Activated CD4-positive, alpha-beta memory T cell treated with anti-CD3 and anti-CD28 coated beads for 36 hours (primary cell): ENCODE measurements at places on chromosomes 3 and 15.

DNA sequence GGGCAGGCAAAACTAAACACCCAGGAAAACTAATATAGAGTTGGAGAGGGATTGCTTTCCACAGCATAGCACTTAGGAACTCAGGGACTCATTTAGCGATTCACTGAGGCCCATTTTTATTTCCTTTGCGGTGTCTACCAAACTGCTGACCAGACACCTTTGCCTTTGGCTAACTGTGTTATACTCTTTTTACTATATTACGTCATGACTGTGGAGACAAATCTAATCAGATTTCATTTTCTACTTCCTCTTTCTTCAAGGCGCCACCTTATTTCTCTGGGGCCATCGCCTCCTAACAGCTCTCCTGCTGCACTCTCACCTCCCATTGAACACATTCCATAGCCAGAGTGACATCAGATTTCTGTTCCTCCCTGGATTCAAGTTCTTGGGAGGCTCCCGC is 215.7 kb upstream of the WNT5A start:
- no peak for DNase-seq

DNA sequence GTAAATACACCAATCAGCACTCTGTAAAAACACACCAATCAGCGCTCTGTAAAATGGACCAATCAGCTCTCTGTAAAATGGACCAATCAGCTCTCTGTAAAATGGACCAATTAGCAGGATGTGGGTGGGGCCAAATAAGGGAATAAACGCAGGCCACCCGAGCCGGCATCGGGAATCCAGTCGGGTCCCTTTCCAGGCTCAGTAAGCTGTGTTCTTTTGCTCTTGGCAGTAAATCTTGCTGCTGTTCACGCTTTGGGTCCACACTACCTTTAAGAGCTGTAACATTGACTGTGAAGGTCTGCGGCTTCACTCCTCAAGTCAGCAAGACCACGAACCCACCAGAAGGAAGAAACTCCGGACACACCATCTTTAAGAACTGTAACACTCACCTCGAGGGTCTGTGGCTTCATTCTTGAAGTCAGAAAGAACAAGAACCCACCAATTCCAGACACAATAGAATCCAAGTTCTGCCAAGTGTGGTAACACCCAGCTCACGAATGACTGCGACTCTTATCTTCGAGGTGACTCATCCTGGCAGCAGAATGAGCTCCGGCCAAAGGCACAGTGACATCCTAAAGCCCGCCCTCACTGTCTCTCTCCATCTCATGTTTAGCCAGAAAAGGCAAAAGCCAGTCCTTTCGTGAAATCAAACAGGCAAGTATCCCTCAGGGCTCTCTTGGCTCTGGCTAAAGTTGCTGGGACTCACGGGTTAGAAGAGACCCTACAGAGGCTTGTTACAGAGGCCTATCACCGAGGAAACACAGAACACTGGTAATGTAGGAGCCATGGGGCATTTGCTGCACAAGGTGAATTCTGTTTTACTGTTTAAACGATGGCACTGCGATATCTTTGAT is 155.2 kb downstream of the FAM43A start:
- DNase-seq: no peak

DNA sequence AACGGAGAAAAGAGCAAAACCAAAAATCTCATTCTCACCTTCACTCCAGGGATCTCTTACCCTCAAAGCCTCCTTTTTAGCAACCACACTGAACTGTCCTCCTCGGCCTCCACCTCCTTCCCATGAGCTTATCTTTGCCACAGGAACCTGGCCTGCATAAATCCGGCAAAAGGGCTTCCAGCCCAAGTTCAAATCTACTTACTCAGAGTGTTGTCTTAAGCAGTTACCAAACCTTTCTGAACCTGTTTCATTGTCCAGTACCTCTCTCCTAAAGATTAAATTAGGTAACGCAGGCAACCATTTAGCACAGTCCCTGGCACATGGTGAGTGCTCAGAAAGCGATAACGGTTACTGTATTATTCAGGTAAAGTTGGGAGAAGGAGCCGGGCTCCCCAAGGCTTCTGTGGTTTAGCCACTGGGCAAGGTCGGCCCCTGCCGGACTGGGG is 777 bp downstream of the CIB1 start:
- no peak for DNase-seq

DNA sequence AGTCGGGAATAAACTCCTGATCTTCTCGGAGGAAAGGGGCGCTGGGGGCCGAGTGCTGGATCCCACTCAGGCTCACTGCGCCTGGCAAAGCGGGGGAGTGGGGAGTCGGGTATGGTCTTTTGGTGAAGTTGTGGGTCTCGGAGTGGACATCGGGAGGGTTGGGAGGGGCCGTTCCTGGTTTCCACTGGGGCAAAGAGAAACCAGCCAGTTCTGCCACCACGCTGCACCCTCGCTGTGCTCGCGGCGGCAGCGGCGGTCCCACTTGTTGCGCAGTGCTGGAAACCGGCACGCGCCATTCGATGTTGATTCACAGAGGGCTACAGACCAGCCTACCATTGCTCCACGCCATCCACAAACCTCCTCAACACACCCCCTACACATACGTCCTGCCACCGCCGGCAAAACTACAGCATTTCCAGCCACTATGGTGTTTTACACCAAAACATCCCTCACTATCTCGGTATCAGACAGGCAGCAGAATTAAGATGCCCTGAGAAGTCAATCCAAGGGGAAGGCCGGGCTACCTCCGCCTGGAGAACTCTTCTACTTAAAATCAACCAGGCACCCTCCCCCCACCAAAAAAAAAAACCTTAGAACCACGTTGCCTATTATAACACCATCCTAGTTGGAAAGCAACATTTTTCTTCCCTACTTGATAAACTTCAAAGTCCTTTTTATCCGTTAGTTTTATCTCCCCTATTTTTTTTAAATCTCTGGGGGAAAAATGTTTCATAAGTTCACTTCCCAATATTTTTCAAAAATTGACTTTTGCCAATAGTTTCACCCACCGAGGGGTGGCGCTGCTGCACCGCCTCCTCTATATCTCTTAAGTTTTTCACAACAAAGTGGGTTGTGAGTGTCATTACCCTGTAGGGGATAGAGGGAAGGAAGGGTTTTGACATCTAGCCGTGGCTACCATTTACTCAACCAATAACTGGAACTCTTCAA is 3.6 kb downstream of the BCL6 start:
- peak; percentile 86 for DNase-seq

- no peak for DNase-seq
Observed at GRCh38 chr15:99371180-99372103, 120.2 kb downstream of the LRRC28 start.

- no peak for DNase-seq
Observed at GRCh38 chr3:52879581-52879980, 17.8 kb downstream of the STIMATE start.

DNA sequence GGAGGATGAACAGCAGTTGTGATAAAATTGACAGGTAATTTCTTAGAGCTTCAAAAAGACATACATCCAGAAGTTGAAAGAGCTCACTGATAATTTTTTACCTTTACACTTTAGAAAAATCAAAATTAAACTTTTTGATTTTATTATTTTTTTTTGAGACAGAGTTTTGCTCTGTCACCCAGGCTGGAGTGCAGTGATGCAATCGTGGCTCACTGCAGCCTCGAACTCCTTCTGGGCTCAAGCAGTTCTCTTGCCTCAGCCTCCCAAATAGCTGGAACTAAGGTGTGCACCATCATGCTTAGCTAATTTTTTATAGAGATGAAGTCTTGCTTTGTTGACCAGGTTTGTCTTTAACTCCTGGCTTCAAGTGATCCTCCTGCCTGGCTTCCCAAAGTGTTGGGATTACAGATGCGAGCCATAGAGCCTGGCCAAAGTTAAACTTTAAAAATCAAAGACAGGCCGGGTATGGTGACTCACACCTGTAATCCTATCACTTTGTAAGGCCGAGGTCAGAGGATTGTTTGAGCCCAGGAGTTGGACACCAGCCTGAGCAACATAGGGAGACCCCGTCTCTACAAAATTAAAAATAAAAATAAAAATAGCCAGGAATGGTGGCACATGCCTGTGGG is 21.7 kb downstream of the PLA2G4F start:
- no peak for DNase-seq

DNA sequence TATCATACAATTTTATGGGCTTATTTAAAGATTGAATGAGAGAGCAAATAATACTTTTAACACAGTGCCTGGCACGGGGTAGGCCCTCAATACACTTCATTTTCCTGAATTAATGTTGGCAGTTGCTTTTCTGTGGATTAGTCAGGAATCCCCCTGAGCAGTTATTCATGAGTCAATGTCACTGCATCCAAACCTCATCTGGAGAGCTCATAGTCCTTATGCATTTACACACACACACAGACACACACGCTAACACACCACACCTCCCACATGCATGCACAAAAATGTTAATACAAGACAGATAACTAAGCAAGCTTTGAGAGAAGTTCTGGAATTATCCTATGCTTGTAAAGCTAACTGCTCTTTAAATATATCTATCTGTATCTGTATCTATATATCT is 34.0 kb upstream of the TNFAIP8L3 start:
- no peak for DNase-seq

GRCh38 chr15:32869776-32870175 is 152.0 kb downstream of the GREM1 start:
- no peak for DNase-seq

- no peak for DNase-seq
Observed at GRCh38 chr3:179720196-179720595, 67.4 kb downstream of the USP13 start.

- no peak for DNase-seq
Observed at GRCh38 chr3:171346019-171346418, 114.2 kb downstream of the TNIK start.

GRCh38 chr3:177144922-177145321 is 52.4 kb downstream of the TBL1XR1 start:
- DNase-seq: no peak

GRCh38 chr3:193982258-193982659 is 153.7 kb upstream of the HES1 start:
- DNase-seq: no peak

DNA sequence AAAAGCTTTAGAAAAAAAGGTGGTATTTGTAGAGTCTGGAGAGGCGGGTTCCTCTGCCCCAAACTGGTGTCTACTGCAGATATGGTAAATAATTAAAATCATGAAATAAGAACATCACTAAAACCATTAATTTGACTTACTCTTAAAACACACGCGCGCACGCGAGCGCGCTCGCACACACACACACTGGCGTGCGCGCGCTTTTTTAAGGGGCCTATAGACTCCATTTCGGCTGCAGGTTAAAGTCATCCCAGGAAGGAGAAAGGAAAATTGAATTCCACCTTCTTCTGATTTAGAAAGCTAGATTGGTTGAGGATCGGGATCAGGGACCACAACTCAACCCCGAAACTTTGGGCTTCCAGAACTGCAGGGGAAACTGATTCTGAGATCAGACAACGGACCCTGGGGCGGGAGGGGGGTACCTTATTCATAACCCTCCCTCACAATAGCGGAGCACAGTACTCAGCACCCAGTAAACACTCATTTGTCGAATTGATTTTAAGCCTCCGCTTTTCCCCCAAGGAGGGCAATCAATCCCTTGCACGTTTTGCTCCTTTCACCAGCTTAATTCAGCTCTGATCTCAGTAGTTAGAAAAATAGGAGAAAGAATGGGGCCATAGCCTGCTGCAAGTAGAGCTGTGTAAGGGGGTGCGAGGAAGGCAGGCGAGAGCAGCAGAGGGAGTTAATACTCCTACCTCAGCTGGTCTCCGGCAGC is 509 bp upstream of the LRRC3B start:
- no peak for DNase-seq

DNA sequence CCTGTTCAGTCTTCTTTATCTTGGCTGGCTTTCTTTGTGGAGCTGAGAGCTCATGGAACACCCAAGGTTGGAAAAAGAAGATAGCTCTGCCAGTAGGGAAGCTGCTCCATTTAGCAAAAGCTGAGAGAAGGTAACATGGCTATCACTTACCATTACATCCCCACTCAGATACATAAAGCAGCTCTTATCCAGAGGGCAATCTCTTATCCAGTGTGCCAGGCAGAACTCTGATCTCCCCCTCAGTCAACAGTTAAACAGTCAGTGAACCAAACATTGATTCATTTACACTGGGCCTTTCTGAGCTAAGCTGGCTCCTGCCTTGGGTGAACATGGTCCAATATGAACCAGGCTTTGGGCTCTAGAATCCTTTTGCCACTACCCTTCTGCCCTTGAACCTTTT is 624.2 kb downstream of the NTRK3 start:
- no peak for DNase-seq

GRCh38 chr15:83310521-83311456 is 26.3 kb upstream of the BNC1 start:
- DNase-seq: no peak

- DNase-seq: no peak
Observed at GRCh38 chr3:66107855-66108254, 69.1 kb upstream of the MAGI1 start.

GRCh38 chr15:33888176-33888575 is 80.1 kb upstream of the CHRM5 start:
- DNase-seq: no peak

- DNase-seq: no peak
Observed at GRCh38 chr3:153182501-153183293, 20.7 kb downstream of the RAP2B start.

- DNase-seq: peak; percentile 24
Observed at GRCh38 chr3:172447611-172448579, at the start of gene GHSR. Gene GHSR, minus strand, starts transcription at chr3:172448456. Its CDS starts 43 bp downstream, at chr3:172448413.

DNA sequence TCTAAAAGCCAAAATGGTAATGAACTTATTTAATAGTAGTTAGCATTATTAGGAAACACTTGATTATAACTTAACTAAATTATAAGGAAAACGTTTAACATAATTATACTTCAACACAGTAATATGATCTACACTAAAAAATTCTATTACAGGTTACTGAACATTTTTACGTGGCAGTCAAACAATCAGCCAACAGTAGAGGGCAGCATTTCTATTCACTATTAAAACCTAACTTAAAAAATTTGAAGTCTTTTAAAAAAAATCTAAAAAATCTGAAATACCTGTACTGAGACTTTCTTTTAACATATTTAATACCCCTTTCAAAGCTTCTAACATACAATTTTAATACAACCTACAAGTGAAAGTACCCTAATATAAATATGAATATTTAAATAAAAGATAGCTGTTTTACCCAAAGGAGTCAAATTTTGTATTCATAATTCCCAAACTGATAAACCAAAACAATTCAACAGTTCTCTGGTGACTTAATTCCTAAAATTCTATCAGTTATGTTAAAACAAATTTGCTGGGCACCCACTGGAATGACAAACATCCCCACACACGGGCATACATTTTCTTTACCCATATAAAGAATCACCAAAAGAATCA is 41.5 kb downstream of the DLG1 start:
- DNase-seq: peak; percentile 21
